Activated CD8-positive, alpha-beta memory T cell treated with anti-CD3 and anti-CD28 coated beads, Interleukin-2, amount 10 ng/mL, durations not matched to agents 7 days and 5 days (primary cell): ENCODE measurements at places on chromosomes 6 and 20. TPM values are rescaled to one million over a fixed set of nuclear protein-coding genes. Genes with fewer than 3 reads are reported as not detected.

Gene VSTM2L
- 0.35 TPM for total RNA-seq

Gene LTA
- 21.8 TPM for total RNA-seq

Gene MYT1
- not detected for total RNA-seq

Gene ADNP
- 66.1 TPM for total RNA-seq

Gene HNF4A
- total RNA-seq = not detected

DNA sequence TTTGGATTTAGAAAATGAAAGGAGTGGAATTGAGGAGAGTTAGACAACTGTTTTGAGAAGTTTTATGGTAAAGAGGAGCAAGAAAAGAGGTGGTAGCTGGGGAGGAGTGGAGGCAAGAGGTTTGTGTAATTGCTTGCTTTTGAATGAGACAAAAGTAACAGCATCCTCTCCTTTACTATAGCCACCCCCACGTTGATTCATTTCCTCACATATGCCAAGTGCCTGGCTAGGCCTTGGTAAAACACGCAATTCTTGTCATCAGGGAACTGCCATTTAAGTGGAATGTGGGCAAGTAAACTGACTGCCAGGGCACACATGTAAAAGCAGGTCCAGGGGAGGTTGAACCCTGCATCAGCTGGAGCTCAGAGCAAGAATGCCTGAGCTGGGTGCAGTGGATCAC, 4.1 kb downstream of the MTRES1 start:
- no peak overlapping the region for H3K27ac ChIP-seq
- H3K27me3 ChIP-seq = no peaks in the 10 kb centered on the region
- peaks cover 18% of the 10 kb centered on the region for H3K36me3 ChIP-seq
- H3K4me1 ChIP-seq = peaks cover 35% of the 10 kb centered on the region
- DNase-seq = no peak

- no peak overlapping the region for H3K27ac ChIP-seq
- H3K4me3 ChIP-seq = no peak overlapping the region
- peaks cover 8% of the 10 kb centered on the region for H3K4me1 ChIP-seq
- H3K36me3 ChIP-seq = peaks cover 2% of the 10 kb centered on the region
Observed at GRCh38 chr6:109236115-109237076, 141.1 kb downstream of the CEP57L1 start.

DNA sequence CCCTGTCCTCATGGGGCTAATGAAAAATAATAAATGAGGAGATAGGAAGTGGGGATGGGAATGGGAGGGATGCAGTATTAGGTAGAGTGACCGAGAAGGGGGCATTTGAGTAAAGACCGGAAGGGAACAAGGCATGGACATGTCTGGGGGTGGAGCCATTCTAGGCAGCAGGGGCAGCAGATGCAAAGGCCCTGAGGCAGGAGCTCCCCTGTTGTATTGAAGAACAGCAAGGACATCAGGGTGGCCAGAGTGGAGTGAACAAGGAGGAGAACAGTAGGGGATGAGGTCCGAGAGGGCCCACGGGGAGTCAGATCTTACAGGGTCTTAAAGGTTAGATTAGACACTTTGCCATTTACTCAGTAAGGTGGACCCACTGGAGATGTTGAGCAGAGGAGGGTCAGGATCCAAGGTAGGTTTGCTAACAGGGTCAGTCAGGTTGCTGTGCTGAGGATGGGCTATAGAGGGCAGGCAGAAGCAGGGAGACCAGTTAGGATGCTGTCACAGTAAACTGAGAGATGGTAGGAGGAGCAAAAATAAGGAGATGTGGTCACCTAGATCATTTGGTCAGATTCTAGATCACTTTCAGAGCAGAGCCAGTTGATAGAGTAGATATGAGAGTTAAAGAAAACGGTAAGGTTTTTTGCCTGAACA, 18.7 kb downstream of the TAF8 start:
- no peak overlapping the region for H3K27ac ChIP-seq
- H3K27me3 ChIP-seq = no peaks in the 10 kb centered on the region
- H3K4me1 ChIP-seq = peaks cover 3% of the 10 kb centered on the region
- no peak overlapping the region for H3K4me3 ChIP-seq
- DNase-seq = no peak
- peaks cover 23% of the 10 kb centered on the region for H3K36me3 ChIP-seq

DNA sequence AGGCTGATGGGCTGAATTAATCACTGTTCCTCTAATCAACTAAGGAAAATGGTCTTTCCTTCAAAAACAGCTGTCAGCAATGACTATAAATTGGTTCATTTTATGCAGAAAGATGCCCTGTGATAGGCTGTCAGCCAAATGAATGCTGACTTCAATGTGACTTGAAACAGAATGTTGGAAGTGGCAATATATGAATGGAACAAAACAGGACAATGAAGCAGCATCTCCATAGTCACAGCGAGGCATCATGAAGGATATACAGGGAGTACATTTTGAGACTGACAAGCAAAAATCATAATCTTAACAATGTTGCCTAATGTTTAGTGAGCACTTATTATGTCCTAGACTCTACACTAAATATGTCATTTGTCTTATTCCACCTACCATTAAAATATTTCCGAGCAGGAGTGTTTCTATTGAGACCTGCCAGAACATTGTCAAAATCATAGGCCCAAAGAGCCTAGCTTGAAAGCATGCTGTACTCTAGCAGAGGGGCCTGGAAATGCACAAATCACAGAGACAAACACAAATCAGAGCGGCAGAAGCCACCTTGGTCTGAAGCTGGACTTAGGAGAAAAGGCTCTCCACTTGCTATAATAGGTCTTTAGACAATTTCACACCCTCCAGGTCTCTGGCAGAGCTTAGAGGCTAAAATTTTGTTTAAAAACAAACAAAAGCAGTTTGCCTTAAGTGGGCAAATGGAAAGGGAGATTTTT, 63.3 kb downstream of the FAM50B start:
- no peak for DNase-seq
- no peak overlapping the region for H3K4me3 ChIP-seq
- H3K4me1 ChIP-seq = peaks cover 21% of the 10 kb centered on the region
- peaks cover 46% of the 10 kb centered on the region for H3K27me3 ChIP-seq
- H3K27ac ChIP-seq = no peak overlapping the region
- H3K36me3 ChIP-seq = no peaks in the 10 kb centered on the region

DNA sequence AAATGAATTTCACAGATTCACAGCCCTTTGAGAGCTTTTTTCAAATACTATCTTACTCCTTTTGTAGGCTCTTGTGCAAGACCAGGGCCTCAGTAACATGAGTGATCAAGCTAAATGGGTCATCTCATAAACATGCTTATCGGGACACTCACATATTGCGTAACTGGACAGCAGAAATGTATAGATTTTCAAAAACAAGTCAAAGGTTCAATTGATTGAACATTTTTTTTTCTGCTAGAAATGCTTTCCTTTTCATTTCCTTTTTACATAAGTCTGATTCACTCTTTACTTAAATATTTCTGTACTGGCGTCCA, 8.7 kb upstream of the SALL4 start:
- H3K27me3 ChIP-seq = peaks cover 27% of the 10 kb centered on the region
- no peaks in the 10 kb centered on the region for H3K36me3 ChIP-seq
- no peak overlapping the region for H3K27ac ChIP-seq
- DNase-seq = no peak
- H3K4me1 ChIP-seq = no peaks in the 10 kb centered on the region
- no peak overlapping the region for H3K4me3 ChIP-seq

DNA sequence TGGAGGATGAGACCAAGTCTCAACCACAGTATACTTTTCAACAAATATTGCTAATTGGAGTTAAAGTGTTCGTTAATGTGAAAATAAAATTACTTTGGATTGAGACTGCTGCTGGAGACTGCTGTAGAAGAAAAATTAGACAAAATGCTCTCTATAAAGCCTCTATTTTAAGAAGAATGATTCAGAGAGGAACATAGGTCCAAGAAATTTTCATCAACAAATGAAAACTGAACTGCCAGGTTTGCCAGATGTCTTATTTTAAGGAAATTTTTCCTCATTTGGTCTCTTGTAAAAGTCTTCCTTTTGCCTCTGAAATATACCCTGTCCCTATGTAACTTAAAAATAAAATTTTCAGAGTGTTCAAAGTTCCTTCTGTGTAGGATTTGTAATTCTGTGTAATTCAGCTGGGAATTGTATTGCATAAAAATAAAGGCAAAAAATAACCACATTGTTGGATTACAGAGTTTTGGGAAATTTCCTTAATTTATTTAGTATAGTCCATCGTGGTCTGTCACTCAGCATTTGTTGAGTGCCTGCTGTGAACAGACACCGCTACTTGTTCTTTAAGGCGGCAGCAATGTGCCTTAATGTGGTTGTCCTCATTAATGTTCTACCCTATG, 27.4 kb downstream of the ANKS1A start:
- H3K36me3 ChIP-seq = peaks cover 6% of the 10 kb centered on the region
- H3K27me3 ChIP-seq = peaks cover 22% of the 10 kb centered on the region
- H3K4me1 ChIP-seq = peaks cover 23% of the 10 kb centered on the region

DNA sequence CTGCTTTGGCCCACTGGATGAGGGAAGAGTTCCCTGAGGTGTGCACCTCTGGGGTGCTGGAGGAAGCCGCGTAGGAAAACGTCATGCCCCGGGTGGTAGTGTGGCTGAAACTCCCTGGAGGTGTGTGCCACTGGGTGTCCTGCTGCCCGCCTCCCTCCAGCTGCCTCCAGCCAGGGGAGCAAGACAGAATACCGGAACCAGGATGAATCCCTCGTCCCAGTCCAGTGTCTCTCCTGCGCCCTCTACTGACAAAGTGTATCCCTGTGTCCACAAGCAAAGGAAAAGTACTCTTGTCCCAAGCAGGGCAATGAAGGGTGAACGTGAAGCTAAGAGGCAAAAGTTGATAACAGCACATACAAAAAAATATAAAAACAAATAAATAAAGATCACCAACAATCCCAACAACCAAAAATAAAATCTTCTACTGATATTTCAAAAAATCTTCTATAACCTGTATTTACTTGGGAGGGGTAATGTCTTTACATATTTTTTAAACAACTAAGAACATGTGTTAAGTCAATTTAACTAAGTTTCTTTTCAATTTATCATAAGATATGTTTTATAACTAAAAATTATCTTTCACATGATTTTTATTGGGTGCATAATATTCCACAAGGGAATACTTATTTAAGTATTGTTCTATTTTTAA, 437.6 kb downstream of the MAFB start:
- H3K27me3 ChIP-seq = no peaks in the 10 kb centered on the region
- no peak for DNase-seq
- no peak overlapping the region for H3K4me3 ChIP-seq
- H3K4me1 ChIP-seq = no peaks in the 10 kb centered on the region
- no peaks in the 10 kb centered on the region for H3K36me3 ChIP-seq

DNA sequence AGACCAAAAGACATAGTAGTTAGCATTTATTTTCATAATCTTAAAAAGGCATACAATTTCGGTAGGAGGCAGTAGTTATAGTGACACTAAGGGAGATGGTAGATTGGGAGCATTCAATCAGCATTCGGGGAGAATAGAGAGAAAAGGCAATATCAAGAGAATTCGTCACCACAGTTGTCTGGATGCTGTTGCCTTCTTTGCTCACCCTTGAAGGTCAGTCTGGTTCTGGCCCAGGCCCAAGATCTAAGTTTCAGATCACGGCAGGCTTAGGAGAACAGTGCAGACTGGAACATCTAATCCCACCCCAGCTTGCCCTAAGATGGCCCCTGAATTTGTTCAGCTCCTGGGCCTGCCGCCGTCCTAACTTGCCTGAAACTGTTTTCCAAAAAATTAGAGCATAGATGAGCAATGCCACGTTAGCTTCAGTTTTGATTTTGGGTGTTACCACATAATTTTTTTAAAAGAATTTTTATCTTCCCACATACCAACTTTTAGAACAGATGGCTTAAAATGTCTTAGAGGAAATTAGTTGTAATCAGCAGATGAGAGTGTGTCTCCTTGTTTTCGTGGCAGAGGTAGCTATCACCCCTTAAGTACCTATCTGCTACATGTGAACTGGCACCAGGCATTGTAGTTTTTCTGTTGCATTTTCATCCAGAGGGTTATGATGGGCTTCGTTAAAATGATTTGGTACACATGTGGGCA, 8.3 kb upstream of the CEP85L start:
- H3K4me3 ChIP-seq = no peak overlapping the region
- H3K27me3 ChIP-seq = no peaks in the 10 kb centered on the region
- H3K27ac ChIP-seq = no peak overlapping the region
- H3K4me1 ChIP-seq = peaks cover 37% of the 10 kb centered on the region
- peaks cover 29% of the 10 kb centered on the region for H3K36me3 ChIP-seq
- no peak for DNase-seq

GRCh38 chr6:28618898-28619555, 93.3 kb downstream of the GPX5 start:
- H3K27me3 ChIP-seq = peaks cover 42% of the 10 kb centered on the region
- H3K4me1 ChIP-seq = no peaks in the 10 kb centered on the region
- no peak overlapping the region for H3K27ac ChIP-seq
- no peaks in the 10 kb centered on the region for H3K36me3 ChIP-seq
- no peak for DNase-seq

GRCh38 chr6:11197850-11198249, 34.6 kb downstream of the NEDD9 start:
- H3K27ac ChIP-seq = peak overlapping the region; percentile 41
- H3K27me3 ChIP-seq = no peaks in the 10 kb centered on the region
- H3K4me1 ChIP-seq = peaks cover 66% of the 10 kb centered on the region
- no peak for DNase-seq

DNA sequence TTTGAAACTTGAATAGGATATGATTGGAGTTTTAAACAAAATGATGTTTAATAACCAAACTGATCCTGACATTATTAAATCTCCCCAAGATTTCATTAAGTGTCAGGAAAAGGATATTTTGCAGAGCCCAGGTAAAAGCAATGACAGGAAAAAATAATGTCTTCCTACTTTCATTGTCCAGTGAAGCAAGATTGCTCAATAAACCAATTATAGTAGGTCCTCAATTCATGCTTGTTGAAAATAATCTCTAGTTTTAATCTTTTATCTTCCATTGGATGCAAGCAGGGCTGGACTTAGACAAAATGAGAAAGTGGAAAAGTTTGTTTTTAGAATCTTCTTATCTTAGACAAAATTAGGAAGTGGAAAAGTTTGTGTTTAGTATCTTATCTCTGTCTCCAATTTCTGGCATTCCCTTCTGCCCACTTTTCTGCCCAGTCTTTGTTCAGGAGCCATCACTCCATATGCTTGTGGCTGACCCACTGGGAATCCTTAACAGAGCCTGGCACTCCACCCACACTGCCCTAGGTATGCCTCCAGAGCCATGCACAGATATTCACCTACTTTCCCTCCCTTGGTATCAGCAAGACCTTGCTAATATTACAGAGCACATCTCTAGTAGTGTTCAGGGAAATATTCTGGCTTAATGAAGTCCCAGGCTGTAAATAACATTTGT, 57.0 kb upstream of the CARMIL1 start:
- no peak overlapping the region for H3K4me3 ChIP-seq
- no peaks in the 10 kb centered on the region for H3K27me3 ChIP-seq
- peaks cover 15% of the 10 kb centered on the region for H3K4me1 ChIP-seq
- no peaks in the 10 kb centered on the region for H3K36me3 ChIP-seq

GRCh38 chr6:145643760-145644159, 91.6 kb downstream of the EPM2A start:
- no peaks in the 10 kb centered on the region for H3K4me1 ChIP-seq
- no peak overlapping the region for H3K27ac ChIP-seq
- DNase-seq = no peak

- no peaks in the 10 kb centered on the region for H3K27me3 ChIP-seq
- no peaks in the 10 kb centered on the region for H3K36me3 ChIP-seq
- no peak for DNase-seq
- H3K4me3 ChIP-seq = no peak overlapping the region
Observed at GRCh38 chr6:89611666-89612065, 26.9 kb downstream of the LYRM2 start.
